ENCODE measurements at places on chromosomes 6 and 20. TPM values are rescaled to one million over a fixed set of nuclear protein-coding genes. Genes with fewer than 3 reads are reported as not detected.

DNA sequence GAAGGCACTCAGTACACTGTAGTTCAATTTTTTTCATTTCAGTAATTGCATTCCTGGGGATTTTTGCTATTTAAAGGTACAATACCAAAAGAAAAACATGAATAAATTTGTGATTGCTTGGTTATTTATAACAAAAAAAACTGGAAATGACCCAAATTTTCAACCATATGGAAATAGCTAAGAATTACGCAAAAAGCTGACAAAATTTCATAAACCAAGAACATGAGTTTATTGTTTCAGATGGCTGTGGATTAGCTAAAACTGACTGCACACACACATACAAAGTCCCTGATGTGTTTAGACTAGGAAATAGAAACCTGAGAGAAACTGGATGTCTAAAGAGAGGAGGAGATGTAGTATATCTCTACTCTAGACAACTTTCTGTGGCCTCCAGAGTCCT, 718.4 kb upstream of the CHD6 start:
- no peak for DNase-seq

DNA sequence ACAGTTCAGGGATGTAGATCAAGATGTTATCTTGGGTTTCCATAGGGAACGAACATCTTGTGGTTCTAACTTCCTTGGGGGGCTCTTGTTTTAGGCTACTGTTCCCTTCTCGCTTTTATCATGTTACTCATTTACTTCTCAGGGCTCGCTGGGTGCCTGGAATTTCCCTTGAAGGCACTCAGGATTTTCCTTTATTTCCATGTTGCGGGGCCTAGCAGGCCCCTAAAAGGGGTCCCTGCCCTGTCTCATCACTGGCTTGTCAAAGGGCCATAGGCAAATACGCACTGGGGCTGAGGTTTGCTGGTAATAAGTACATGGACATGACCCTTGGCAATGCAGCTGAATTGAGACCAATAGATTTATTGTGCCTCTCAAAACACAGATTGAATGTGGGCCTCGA, 262.3 kb downstream of the CDH4 start:
- no peak for DNase-seq

- no peak for DNase-seq
Observed at GRCh38 chr20:58626051-58626450, 25.0 kb upstream of the STX16 start.

GRCh38 chr6:25743868-25744267, 10.7 kb upstream of the SLC17A4 start:
- no peak for DNase-seq

The LBP gene
- 0.14 TPM for total RNA-seq

The CALHM4 gene
- not detected for total RNA-seq

The BMP6 gene
- total RNA-seq = not detected

DNA sequence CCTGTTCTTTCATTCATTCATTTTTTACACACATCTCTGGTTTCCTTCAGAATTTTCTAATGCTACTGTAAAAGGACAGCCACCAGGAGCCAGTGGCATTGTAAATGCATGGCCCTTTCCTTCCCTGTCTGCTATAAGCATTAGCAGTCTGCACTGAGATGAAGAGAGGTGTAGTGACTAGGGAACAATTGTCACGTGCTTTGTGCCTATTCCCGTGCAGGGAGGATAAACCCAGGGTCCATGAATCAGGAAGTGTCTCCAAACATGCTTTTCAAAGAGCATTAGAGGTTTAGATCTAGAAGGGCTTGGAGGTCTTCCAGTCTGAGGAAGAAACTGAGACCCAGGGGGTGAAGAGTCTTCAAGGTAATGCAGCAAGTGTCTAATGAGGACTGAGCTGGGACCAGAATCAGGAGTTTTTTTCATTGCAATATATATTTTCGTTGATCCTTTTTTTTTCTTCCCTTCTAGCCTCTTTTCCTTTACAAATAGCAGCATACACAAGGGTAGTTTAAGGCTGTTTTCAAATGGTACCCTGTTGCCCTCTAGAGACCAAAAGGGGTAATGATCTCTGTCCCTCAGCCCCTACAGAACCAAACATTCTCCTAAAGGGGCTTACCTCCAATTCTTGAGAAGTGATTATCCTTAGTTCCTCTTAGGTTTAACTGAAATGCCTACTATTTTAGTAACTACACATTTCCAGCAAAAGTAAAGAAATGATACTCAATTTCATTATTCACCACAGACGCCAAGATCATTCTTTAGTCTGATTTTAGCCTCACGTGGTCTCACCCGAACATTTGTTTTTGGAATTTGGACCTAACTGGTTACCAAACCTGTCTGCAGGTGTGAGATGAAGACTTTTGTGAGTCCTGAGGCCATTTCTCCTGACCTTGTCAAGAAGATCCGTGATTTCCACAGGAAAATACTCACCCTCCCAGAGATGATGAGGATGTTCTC, 6.6 kb downstream of the TRIM15 start:
- DNase-seq = no peak

All from activated T-cell treated with anti-CD3 and anti-CD28 coated beads, Interleukin-2, amount 50 U/mL, for 4 hours (primary cell).